Non-pigmented ciliary epithelial cell (primary cell): ENCODE measurements at places on chromosomes 4 and X.
A peak's percentile ranks its signal among the peaks of the same experiment; 100 is the strongest.

- no peak for DNase-seq
These were observed 59.4 kb upstream of the GK2 start for GRCh38 chr4:79467246-79467932.

GRCh38 chrX:9765072-9765736 lies 443 bp downstream of the GPR143 start:
- DNase-seq = no peak

- peak; percentile 35 for DNase-seq
These were observed 10.1 kb downstream of the PDLIM3 start for GRCh38 chr4:185524888-185525863.

DNA sequence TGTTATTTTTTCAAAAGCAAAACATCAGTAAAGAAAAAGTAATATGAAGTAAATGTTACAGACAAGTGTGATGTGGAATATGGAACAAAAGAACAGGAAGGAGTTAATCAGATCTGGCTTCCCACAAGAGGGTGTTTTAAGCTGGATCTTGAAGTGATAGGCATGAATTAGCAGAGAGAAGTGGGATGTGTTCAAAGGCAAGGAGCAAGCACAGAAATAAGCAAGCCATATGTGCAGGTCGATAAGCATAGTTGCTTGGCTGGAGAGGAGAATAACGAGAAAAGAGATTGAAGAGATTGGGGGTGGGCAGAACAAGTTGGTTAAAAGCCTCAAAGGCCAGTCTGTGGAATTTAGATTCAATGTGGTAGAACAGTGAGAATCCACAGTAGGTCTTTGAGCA lies 60.9 kb upstream of the PRPS1 start:
- DNase-seq = no peak

DNA sequence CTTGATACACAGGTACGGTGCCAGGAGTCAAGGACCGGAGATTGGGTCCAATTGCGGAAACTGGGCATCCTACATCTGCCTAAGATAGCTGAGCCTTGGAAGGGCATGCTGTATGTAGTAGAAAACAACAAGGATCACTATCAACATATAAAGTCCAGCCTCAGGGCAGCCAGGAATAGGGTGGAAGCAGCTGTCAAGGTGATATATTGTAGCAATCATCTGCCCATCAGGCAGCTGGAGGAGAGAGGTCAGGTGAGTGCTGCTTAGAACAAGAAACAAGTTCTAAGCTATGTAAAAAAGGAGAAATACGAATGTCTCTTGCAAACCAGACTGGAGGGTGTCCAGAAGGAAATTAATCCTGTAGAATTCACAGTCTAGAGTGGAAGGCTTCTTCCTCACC lies 34.8 kb downstream of the KCNE5 start:
- no peak for DNase-seq

DNA sequence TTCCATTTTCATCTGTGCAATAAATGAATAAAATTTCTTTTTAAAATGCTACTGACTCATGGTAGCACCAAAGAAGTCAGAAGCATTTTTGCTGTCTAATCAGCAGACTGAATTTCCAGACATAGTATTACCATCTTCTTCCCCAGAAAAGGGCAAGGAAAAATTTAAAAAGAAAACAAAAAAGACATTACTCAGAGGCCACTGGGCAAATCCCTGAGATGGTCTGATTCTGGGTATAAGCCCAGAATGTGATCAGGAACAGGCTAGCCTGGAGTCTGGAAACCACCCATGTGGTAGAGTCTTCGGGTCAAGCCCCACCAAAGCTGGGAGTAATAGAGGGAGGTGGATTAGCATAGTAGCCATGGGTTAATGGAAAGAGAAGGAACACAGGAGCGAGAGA lies 342.8 kb downstream of the FBXW7 start:
- no peak for DNase-seq

DNA sequence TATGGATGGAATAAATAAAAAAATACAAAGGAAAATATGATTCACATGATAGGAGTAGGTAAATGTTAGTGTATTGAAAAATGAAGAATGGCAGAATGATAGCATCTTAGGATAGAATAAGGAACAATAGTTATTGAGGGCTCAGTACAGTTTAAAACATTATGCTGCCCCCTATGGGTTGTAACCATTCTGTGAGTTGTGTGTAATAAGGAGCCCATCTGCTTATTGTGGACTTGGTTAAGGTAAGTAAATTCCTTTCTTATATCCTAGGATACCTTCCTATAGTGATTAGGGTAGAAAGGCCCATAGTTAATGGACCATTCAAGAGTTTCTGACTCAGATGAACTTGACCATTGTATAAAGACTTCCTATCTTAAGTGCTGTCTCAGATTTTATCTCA lies 195.8 kb downstream of the PDHA2 start:
- DNase-seq = no peak

DNA sequence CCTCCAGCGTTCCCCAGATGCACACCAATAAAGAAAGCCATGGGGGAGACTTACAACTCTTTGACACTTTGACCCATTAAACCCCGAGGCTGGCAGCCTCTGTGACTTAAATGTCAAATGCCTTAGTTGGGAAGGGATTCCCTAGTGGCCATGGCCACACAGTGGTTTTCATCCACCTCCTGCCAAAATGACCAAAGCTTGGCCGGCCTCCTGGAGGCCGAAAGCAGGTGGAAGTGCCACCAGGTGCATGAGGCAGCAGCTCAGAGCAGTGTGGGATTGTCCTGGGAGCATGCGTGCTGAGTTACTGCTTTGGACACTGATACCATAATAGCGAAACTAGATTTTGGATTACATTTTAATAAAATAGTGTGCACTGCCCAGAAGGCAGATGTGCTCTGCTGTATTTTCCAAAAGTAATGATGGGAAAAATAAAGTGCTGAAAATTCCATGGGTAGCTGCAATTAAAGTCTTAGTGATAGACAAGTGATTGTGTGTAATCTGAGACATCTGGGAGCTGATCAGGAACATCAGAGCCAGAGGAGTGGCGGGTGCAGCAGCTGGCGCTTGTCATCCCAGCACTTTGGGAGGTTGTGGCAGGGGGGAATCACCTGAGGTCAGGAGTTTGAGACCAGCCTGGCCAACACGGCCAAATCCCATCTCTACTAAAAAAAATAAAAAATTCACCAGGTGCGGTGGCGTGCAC lies 39.8 kb upstream of the TADA2B start:
- DNase-seq = no peak

DNA sequence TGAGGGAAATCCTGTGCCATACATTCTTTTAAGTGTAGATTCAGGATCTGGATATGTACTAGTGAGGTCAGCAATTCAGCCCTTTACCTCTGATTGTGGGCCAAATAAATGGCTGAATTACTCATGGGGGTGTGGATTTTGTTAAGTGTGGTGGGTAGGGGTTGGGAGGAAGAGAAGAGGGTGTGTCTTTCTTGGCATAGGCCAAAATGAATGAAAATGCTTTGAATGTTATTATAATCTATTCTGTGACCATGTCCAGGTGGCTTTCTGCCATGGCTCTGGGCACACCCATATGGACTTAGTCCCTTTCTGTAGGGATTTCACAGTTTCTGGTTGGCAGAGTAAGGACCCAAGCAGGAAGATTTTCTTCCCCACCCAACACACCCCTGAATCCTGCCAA lies 244.3 kb downstream of the CBR4 start:
- DNase-seq = no peak

- no peak for DNase-seq
These were observed 133.7 kb downstream of the AMELX start for GRCh38 chrX:11426712-11427452.

GRCh38 chr4:71814433-71814832 lies 30.6 kb upstream of the GC start:
- DNase-seq = no peak

DNA sequence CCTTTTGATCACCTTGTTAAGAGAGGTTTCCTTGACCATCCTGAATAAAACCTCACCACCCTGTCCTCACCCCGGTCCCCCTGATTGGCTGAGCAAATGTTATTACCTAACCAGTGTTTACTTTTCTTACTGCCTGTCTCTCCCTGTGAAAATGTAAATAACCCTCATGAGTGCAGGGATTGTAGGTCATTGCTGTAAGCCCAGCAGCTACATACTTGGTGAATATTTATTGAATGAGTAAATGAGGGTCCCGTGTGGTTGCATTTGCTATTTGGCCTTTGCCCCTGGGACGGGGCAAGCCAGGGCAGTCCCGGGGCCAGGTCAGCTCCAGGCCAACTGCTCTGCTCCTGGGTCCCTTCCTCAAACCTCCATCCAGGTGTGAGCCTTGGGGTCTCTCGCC lies 55.5 kb upstream of the CLCN4 start:
- DNase-seq = no peak

GRCh38 chrX:68666580-68666979 lies 19.1 kb downstream of the STARD8 start:
- DNase-seq = no peak

- no peak for DNase-seq
These were observed 81.8 kb upstream of the SMARCA5 start for GRCh38 chr4:143431526-143432257.

DNA sequence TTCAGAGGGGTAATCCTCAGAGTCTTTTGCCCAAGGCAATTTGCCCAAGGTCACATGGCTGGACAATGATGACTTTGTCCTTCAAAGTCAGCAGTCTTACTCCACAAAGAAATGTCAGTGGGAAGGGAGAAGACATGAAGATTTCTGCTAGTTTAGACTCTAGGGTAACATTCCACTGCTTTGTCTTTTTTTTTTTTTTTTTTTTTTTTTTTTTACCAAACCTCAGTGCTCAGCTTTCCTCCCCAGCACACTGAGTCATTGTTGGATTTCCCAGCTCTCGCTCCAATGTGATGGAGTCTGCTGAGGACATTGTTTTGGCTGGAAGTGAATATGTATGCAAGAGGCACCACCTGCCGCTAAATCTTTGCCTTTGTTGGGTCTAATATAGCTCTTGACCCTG lies 7.2 kb upstream of the C1QTNF7 start:
- peak; percentile 64 for DNase-seq

GRCh38 chrX:71106427-71106826 lies at the start of gene CXorf65:
TSS of gene CXorf65 (minus strand) at chrX:71106740. CDS start at chrX:71106556, 184 bp downstream.
- no peak for DNase-seq

DNA sequence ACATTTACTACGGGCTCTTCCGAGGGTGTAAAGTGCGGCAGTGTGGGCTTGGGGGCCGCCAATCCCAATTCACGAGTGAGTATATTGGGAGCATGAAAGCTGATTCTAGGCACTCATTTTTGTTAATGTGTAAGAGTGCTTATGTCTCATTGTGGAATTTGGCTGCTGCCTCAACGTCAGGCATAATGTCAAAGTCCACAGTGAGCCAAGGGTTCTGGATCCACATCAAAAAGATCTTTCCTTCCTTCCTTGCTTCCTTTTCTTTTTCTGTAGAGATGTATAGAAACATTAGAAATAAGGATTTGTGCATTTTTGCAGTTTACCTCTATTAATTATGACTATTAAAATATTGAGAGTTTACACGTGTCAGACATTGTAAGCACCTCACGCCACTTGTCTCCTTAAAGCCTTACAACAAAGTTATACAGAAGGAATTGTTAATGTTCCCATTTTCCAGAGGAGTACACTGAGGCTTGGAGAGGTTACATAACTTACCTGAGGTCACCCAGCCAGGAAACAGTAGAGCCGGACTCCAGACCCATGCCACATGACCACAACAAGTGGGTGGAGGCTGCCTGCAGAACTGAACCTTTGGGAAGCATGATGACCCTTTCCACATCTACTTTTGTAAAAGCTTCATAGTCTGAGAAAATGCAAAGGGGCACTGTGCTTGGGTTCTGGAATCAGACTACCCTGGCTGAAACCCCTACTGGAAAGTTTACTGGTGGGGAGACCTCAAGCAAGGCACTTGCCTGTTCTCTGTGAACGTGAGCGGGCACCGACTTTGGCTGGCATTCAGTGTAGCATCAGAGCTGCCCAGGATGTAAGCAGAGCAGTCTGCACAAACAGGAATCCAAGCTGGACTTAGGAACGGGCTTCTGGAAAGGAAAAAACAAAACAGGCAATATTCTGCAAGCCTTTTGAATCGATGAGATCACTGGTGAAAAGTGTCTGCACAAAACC lies 761 bp downstream of the CLRN2 start:
- DNase-seq = no peak
